Activated CD4-positive, alpha-beta T cell treated with anti-CD3 and anti-CD28 coated beads, Interleukin-2, amount 10 ng/mL, durations not matched to agents 7 days and 5 days (primary cell): ENCODE measurements at places on chromosomes 13 and 19. TPM values are rescaled to one million over a fixed set of nuclear protein-coding genes. Genes with fewer than 3 reads are reported as not detected.

DNA sequence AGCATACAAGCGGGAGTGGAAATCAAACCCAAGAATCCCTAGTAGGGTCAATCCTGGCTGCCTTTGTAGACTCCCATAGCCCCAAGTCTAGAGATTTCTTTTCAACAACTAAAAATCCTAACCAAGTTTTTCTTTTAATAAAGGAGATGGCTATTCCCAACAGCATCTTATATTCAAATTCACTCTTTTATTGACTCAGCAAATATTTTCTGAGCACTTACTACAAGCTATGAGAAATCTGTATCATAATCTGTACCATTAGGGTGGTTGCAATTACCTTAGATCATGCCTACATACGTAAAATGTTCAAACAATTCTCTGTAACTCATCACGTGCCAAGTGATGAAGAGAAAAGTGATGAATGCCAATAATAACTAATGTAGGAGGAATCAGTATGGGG lies 54.5 kb downstream of the LNX2 start:
- H3K4me1 ChIP-seq, result peaks cover 5% of the 10 kb centered on the region
- H3K4me3 ChIP-seq, result no peak overlapping the region
- H3K27me3 ChIP-seq, result no peaks in the 10 kb centered on the region
- no peak for DNase-seq
- no peak overlapping the region for H3K27ac ChIP-seq
- peaks cover 15% of the 10 kb centered on the region for H3K36me3 ChIP-seq

DNA sequence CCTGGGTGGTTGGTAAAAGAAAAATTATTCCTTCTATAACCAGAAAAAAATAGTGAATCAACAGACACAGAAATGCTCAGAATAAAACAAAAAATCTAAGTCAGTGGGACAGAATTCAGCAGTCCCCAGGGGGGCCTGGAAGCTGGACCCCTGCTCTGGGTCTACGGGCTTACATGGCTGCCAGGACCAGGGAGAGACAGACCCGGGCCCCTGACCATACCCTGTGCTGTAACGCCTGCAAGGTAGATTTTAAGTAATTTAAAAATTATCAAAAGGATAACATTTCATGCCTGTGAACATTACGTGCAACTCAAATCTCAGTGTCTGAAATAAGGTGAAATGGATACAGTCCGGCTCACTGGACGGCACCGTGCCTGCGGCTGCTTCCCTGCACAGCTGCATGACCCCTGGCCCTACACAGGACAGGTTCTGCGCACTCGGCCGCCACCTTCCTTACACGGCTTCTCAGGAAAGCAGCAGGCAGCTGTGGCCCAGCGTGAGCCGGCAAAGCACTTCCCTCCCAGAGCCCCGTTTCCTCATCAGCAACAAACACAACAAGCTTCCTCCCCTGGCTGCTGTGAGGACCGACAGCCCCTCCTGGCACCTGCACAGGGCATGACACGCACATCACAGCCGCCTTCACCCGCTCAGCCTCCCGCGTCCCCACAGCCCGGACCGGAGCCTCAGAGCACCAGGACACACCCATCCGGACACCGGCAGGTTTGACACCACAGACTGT lies 22.2 kb downstream of the RASA3 start:
- peak; percentile 89 for DNase-seq
- peaks cover 55% of the 10 kb centered on the region for H3K36me3 ChIP-seq
- H3K4me3 ChIP-seq, result peak overlapping the region; percentile 76
- no peaks in the 10 kb centered on the region for H3K27me3 ChIP-seq
- peak overlapping the region; percentile 97 for H3K27ac ChIP-seq

DNA sequence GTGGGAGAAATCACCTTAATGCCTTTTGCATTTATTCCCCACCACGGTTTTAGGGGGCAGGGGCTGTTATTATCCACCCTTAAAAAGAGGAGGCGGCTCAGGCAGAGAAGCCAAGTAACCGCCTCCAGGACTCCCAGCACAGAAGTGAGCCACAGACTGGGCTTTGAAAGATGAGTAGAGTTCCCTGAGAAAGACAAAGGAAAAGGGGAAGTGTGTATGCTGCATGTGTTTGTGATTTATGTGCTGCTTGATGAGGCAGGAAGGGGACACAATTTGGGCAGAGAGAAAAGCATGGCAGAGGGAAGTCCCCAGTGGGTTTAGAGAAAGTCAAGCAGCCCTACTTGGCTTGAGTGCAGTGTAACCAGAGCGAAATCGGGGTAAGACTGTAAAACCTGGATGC lies 85.0 kb downstream of the DOCK9 start:
- no peak overlapping the region for H3K27ac ChIP-seq
- H3K4me1 ChIP-seq, result peaks cover 21% of the 10 kb centered on the region
- H3K27me3 ChIP-seq, result no peaks in the 10 kb centered on the region
- DNase-seq, result no peak

DNA sequence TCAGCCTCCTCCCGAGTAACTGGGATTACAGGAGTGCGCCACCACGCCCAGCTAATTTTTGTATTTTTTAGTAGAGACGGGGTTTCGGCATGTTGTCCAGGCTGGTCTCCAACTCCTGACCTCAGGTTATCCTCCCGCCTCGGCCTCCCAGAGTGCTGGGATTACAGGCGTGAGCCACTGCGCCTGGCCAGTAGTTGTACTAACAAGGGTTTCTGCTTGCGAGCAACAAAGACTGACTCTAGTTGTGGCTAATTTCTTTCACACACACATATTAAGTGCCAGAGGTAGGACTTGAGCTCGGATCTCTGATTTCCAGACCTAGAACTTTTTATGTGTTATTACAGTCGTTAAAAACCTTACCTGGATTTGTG lies 635 bp upstream of the PCCA start:
- no peaks in the 10 kb centered on the region for H3K36me3 ChIP-seq
- peaks cover 23% of the 10 kb centered on the region for H3K4me1 ChIP-seq
- no peak overlapping the region for H3K27ac ChIP-seq

GRCh38 chr13:24251525-24251924 lies 57.9 kb upstream of the C1QTNF9 start:
- H3K4me1 ChIP-seq, result peaks cover 67% of the 10 kb centered on the region
- peak; percentile 94 for DNase-seq
- no peaks in the 10 kb centered on the region for H3K27me3 ChIP-seq
- peak overlapping the region; percentile 92 for H3K4me3 ChIP-seq

- peaks cover 8% of the 10 kb centered on the region for H3K4me1 ChIP-seq
- H3K27ac ChIP-seq, result no peak overlapping the region
- H3K4me3 ChIP-seq, result no peak overlapping the region
Measured at GRCh38 chr19:584240-585001, 5.3 kb upstream of the HCN2 start.

- H3K27ac ChIP-seq, result no peak overlapping the region
- no peak for DNase-seq
- H3K4me3 ChIP-seq, result no peak overlapping the region
Measured at GRCh38 chr13:103772576-103772975, 706.4 kb upstream of the SLC10A2 start.

- no peak for DNase-seq
- no peak overlapping the region for H3K27ac ChIP-seq
- H3K4me3 ChIP-seq, result no peak overlapping the region
- H3K4me1 ChIP-seq, result no peaks in the 10 kb centered on the region
Measured at GRCh38 chr13:113145496-113145895, 13.0 kb upstream of the PROZ start.

- H3K27ac ChIP-seq, result no peak overlapping the region
- no peaks in the 10 kb centered on the region for H3K4me1 ChIP-seq
- DNase-seq, result no peak
- no peaks in the 10 kb centered on the region for H3K36me3 ChIP-seq
Measured at GRCh38 chr13:103844471-103844870, 778.3 kb upstream of the SLC10A2 start.

DNA sequence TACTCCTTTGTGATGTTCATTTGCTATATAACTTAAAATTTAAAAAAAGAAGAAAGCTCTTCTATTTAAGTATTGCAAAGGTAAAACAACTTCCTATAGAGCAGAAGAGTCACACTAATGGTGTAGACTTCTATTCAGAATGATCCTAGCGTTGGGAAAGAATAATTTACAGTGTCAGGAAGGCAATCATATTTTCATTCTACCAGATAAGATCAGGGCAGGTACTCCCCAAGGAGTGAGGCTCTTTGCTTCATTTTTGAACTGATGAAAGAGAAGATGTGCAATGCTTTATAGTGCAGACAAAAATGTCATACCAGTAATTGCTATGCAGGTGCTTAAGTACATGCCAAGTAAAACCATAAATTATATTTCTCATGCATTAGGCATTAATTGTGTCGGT lies 1193.0 kb downstream of the PCDH9 start:
- H3K27me3 ChIP-seq, result no peaks in the 10 kb centered on the region
- no peak overlapping the region for H3K27ac ChIP-seq
- H3K36me3 ChIP-seq, result no peaks in the 10 kb centered on the region
- DNase-seq, result no peak

DNA sequence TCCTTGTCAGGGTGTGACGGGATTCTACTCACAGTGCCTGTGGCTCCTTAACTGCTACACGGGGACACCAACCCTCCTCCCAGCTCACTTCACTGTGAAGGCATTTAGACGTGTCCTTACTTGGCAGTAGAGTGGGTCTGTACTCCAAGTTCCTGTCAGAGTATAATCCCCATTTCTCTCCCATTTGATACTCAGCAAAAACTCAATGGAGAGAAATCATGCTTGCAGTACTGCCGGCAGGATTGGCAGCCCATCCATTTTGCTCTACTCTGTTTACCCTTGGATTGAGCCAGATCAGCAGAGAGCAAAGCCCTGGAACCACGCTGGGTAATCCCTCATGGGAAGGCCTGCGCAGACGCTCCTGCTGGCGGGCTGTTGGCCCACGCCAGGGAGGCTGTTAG lies 28.9 kb downstream of the ARL11 start:
- peaks cover 9% of the 10 kb centered on the region for H3K36me3 ChIP-seq
- no peak overlapping the region for H3K4me3 ChIP-seq
- no peaks in the 10 kb centered on the region for H3K4me1 ChIP-seq
- H3K27me3 ChIP-seq, result no peaks in the 10 kb centered on the region
- DNase-seq, result no peak

DNA sequence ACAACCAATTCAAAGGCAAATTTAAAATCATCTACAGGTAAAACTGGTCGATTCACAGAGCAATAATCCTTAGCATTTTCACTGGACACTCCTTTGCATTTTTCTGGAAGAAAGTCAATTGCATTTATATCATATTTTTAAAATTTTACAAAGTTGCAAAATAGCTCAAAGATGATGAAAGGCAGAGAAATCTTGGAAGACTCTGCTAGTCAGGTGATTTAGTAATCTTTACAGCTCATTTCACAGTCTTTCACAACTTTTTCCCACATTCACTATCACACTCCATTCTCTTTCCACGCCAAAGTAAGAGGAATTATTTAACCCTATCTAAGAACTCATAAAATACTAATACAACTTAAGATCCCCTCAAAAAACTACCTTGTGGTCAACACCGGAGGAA lies 1063.8 kb downstream of the EFNB2 start:
- no peak overlapping the region for H3K4me3 ChIP-seq
- H3K27me3 ChIP-seq, result no peaks in the 10 kb centered on the region
- no peak overlapping the region for H3K27ac ChIP-seq
- no peaks in the 10 kb centered on the region for H3K4me1 ChIP-seq

- peaks cover 35% of the 10 kb centered on the region for H3K36me3 ChIP-seq
- H3K27me3 ChIP-seq, result no peaks in the 10 kb centered on the region
- H3K27ac ChIP-seq, result no peak overlapping the region
- DNase-seq, result no peak
- no peak overlapping the region for H3K4me3 ChIP-seq
Measured at GRCh38 chr13:49455007-49455398, 10.9 kb downstream of the SETDB2 start.

- DNase-seq, result no peak
- no peaks in the 10 kb centered on the region for H3K27me3 ChIP-seq
- peaks cover 19% of the 10 kb centered on the region for H3K4me1 ChIP-seq
- no peak overlapping the region for H3K27ac ChIP-seq
- H3K4me3 ChIP-seq, result no peak overlapping the region
Measured at GRCh38 chr13:75299913-75300862, 181.8 kb downstream of the TBC1D4 start.

GRCh38 chr19:53365899-53366493 lies 491 bp downstream of the ZNF525 start:
- H3K4me1 ChIP-seq, result peaks cover 29% of the 10 kb centered on the region
- H3K4me3 ChIP-seq, result peak overlapping the region; percentile 91
- H3K27ac ChIP-seq, result peak overlapping the region; percentile 97
- H3K27me3 ChIP-seq, result no peaks in the 10 kb centered on the region

DNA sequence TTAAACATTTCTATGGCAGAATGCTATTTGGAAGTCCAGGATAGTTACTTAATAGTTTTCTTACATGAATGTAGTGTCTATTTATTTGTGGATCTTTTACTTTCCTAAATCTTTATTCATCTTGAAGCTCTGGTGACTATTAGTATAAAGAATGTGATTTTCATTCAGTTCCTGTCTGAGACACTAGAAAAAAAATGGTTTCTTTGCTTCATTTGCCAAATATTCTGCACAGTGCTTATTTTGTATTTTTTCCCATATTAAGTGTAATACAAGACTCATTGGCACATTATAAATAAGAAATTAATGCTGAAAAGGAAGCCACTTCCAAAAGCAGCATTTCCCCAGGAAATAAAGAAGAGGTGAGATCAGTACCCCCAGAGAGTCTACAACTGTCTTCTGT lies 109.8 kb downstream of the POSTN start:
- no peak overlapping the region for H3K4me3 ChIP-seq
- H3K27ac ChIP-seq, result no peak overlapping the region
- no peaks in the 10 kb centered on the region for H3K36me3 ChIP-seq
- no peak for DNase-seq
- H3K27me3 ChIP-seq, result no peaks in the 10 kb centered on the region

DNA sequence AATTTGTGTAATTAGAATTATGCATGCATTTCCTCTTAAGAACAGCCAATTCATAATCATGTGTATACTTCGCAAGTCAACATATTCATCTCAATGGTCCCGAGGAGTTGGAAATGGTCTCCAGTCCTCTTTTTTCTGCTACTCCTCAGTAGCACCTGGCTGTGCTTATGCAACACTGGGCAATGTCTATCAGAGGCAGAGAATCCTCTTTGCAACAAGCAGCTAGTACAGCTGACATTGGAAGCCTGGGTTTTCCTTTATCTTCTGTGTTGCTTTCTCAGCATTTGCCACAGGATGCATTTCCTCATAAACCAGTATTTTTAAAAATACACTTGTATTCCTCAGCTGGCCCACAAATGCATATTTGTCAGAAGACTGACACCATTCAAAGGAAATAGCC lies 405.3 kb upstream of the GPC6 start:
- no peak for DNase-seq
- no peaks in the 10 kb centered on the region for H3K4me1 ChIP-seq
- no peak overlapping the region for H3K27ac ChIP-seq
- H3K27me3 ChIP-seq, result no peaks in the 10 kb centered on the region

GRCh38 chr13:78608688-78609463 lies 5.5 kb upstream of the POU4F1 start:
- no peak overlapping the region for H3K27ac ChIP-seq
- no peaks in the 10 kb centered on the region for H3K36me3 ChIP-seq
- H3K4me1 ChIP-seq, result peaks cover 11% of the 10 kb centered on the region
- H3K4me3 ChIP-seq, result peak overlapping the region; percentile 67

- H3K4me1 ChIP-seq, result no peaks in the 10 kb centered on the region
- H3K36me3 ChIP-seq, result no peaks in the 10 kb centered on the region
- DNase-seq, result no peak
- H3K27me3 ChIP-seq, result no peaks in the 10 kb centered on the region
Measured at GRCh38 chr19:29120466-29120865, 92.5 kb downstream of the UQCRFS1 start.

- peaks cover 72% of the 10 kb centered on the region for H3K4me1 ChIP-seq
- no peak overlapping the region for H3K4me3 ChIP-seq
- DNase-seq, result no peak
- peaks cover 45% of the 10 kb centered on the region for H3K36me3 ChIP-seq
Measured at GRCh38 chr13:99041788-99042187, 63.9 kb upstream of the DOCK9 start.

ONECUT3 gene
- not detected for total RNA-seq

CYP2A6 gene
- total RNA-seq, result not detected

LIPE gene
- total RNA-seq, result 27.7 TPM

NLRP7 gene
- not detected for total RNA-seq

SPACA6 gene
- 3.1 TPM for total RNA-seq

CDKN2D gene
- 88.9 TPM for total RNA-seq

LGALS4 gene
- total RNA-seq, result 2.3 TPM
